Activated CD4-positive, alpha-beta T cell treated with anti-CD3 and anti-CD28 coated beads, Interleukin-10, Interleukin-2, amounts not matched to agents 100 ng/mL and 50 ng/mL, durations not matched to agents 16 hours and 8 hours (primary cell): ENCODE measurements at places on chromosomes 4 and X.
A peak's percentile ranks its signal among the peaks of the same experiment; 100 is the strongest.

DNA sequence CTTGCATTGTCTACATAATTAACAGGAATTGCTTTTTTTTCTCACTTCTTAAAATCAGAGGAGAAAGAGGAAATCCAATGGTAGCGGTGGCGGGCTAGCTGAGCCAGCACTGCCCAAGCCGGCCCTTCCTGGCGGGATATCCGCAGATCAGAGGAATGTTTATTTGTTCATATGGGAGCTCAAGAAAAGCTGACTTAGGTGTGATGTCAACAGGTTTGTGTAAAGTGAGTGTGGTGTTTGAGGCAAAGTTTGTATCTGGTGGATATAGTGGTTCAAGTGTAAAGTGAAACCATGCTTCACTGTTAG is 466 bp upstream of the SLC39A8 start:
- peak; percentile 24 for DNase-seq

GRCh38 chr4:110869114-110869513 is 246.2 kb upstream of the PITX2 start:
- DNase-seq, result no peak

DNA sequence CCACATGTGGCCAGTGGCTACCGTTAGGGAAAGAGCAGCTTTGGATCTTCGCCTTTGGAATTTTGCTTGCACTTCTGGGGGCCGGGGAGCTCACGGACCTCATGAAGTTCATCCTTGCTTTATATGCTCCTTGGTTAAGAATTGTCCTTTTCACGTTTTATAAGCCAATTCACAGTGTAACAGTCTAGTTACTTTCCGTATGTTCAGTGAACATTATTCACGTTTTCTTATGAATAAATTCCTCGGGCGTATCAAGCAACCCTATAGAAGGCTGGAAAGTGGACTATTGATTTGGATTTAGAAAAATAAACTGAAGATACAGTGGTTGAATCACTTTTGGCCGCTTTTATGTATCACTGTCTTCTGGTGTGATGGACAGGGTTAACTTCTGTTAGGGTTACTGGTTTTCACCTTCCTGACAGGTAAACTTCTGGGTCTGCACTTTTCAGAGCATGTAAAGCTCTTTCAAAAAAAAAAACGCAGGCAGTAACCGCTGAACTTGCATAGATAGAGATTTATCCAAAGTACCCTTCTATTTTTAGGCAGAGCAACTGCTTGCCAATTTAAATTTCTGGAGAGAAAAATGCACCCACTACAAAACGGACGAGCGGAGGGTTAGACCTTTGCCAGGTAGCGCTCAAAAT is 569 bp upstream of the PDLIM5 start:
- DNase-seq, result no peak

GRCh38 chr4:168503652-168504362 is 7.0 kb downstream of the PALLD start:
- DNase-seq, result no peak
